Suppressor macrophage treated with lipopolysaccharide for 1 hour (primary cell): ENCODE measurements at places on chromosomes 6 and 20.
A peak's percentile ranks its signal among the peaks of the same experiment; 100 is the strongest.

- no peak for DNase-seq
Observed at GRCh38 chr6:46606338-46606737, 46.3 kb downstream of the CYP39A1 start.

DNA sequence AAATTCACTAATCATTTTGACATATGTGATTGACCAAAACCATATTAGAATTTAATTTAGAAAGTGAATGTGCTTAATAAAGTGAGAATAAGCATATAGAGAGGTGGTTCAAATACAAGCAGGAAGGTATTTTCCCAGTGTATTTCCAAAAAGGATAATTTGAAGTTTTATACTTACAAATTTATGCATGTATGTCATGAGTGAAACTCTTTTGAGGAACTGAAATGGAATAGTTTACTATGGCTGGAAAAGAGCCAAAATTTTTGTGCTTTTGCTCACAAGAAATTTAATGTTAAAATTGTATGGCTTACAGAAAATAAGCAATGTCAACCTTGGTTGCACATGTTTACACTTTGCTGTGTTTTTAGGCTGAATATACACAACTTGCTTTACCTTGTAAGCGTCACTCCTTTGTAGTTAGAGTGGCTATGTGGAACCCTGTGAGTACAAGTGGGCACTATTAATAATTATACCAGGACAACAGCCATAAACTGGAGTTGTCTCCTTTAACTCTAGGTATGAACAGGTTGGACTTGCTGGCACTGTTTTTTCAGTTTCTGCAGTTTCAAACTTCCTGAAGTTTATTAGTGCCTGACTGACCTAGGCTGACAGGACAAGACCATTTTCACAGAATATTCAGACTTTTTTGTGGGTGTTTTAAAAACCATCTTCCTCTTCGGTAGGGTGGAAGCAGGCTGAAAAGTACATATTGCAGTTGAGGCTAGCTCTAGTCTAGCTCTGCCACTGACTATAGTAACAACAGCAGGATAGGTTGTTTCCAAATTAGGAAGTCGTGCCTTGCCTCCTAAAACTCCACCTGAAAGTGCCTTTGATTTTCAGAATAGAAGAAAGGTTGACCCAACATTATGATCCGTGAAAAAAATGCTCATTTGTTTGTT is 6.0 kb downstream of the AFDN start:
- DNase-seq: peak; percentile 53

DNA sequence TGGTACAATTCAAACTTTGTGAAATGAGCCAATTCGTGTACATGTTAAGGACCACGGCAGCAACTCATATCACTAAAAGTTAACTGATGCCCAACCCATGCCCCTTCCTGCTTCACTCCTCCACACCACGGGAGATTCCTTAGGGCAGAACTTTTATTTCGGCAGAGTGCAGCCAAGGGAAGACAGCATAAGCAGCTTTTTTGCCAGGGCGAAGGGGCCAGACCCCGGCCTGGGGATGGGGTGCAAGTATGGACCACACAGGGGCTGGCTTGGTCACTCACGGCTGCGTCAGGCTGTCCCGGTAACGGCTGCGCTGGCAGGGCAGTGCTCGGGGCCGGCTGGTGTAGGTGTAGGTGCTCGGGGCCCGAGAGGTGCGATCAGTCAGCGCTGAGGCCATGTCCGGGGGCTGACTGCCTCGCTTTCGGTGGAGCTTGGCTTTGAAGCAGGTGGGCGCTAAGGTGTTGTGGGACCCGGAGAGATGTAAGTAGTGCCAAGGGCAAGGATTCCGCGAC is 792 bp downstream of the RSPH3 start:
- DNase-seq: no peak

GRCh38 chr6:4518506-4518905 is 257.7 kb upstream of the CDYL start:
- DNase-seq: peak; percentile 71

GRCh38 chr6:28897369-28897745 is 26.4 kb downstream of the TRIM27 start:
- DNase-seq: peak; percentile 64

DNA sequence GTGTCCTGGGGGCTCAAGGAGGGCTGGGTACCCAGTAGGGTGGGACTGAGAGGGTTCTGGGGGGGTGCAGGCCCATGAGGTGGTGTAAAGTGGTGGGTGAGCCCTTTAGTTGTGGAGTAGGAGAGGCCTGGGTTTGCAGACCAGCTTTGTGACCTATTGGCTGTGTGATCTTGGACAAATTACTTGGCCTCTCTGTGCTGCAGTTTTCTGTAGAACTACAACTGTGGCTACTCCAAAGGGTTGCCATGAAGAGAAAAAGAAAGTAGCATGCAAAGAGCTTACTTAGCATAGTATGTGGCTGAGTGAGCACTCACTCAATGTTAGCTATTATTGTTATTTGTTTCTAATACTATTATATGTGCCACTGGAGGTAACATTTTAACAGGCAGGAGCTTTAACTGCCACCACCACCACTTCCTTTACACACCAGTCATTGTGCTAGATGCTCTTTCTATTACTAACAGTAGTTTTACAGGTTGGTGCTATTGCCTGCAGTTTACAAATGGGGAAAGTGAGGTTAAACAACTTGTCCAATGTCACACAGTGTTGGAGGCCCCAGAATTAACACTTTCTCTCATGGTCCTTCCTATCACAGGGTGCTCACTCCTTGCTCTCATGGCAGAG is 286.8 kb downstream of the DHX35 start:
- no peak for DNase-seq

GRCh38 chr20:47097691-47098622 is 203.3 kb downstream of the EYA2 start:
- no peak for DNase-seq

DNA sequence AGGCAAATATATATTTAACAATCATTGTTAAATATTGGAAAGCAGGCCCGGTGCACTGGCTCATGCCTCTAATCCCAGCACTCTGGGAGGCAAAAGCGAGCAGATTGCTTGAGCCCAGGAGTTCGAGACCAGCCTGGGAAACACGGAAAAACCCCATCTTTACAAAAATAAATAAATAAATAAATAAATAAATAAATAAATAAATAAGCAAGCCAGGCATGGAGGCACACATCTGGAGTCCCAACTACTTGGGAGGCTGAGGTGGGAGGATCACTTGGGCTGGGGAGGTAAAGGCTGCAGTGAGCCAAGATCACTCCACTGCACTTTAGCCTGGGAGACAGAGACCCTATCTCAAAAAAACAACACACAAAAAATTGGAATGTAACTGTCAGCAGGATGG is 53.7 kb downstream of the ZFP64 start:
- no peak for DNase-seq

DNA sequence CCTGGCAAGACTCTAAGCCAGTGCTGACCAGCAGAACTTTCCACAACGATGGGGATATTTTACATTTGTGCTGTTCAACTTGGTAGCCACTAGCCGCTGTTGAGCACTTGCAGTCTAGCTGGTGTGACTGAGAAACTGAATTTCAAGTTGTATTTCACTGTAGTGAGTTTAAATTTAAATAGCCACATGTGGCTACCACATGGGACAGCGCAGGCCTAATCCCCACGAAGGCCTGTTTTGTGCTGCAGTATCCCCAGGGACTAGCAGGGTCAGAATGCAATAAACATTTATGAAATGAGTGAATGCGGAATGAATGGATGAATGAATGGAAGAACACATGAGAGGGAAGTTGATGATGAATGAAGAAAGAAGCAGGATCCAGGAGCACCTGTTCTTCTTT is 115.8 kb downstream of the TRERF1 start:
- no peak for DNase-seq

DNA sequence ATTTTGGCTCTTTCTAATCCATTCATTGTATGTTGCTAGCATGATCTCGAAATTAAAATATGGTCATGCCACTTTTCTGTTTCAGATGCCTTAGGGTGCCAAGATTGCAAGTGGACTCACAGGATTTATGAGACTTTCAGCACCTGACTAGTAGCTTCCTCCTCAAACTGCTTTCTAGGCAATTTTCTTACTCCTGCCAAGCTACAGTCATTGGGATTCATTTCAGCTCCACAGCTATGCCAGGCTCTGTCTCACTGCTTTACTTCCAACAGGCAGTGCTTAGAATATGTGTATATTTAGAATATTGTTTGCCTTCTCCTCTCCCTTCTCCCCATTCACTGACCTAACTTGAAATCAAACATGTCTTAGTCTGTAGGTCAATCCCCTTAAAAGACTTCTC is 681.4 kb downstream of the TENT5A start:
- no peak for DNase-seq

GRCh38 chr6:43803055-43803782 is 33.2 kb downstream of the VEGFA start:
- DNase-seq: no peak

GRCh38 chr6:57301757-57302156 is 15.7 kb upstream of the PRIM2 start:
- DNase-seq: no peak

DNA sequence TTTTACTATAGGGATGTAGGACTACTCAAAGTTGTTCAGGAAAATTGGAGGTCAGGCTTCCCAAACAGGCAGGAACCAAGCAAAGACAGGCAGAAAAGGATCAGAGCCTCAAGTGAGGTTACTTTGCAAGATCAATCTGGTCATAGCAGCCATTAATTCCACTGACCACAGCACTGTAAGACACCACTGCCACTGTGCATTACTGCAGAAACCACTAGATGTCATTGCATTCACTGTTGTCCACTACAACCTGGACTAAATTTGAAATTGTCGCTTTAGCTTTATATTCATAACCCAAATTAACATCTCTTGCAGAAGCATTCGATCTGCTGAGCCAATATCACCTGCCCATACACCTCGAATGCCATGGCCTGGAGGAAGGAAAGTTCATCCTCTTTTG is 126.9 kb upstream of the UFL1 start:
- DNase-seq: no peak

GRCh38 chr6:135261872-135262725 is 81.0 kb downstream of the MYB start:
- DNase-seq: peak; percentile 83

DNA sequence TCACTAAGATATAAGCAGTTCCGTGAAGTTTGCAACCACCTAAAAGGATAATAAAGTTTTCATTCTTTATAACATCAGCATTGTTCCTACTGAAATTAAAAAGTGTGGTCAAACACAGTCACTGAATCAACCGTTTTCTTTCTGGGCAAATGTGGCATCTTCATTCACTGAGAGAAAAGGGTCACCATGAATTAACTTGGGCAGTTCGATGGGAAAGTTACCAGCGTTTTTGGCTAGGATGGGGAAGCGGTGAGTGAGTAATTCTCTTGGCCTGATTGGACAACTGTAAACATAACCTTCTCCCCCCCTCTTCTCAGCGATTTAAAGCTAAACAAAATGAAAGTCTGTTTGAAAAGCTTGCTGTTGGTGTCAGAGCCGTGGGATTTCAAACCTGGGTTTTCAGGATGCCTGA is 181.8 kb downstream of the SASH1 start:
- DNase-seq: peak; percentile 18

GRCh38 chr6:120228297-120228696 is 878.7 kb upstream of the MAN1A1 start:
- DNase-seq: no peak
